ENCODE measurements at places on chromosomes 5 and 9.

GRCh38 chr9:119991797-119992196, 588.2 kb downstream of the CDK5RAP2 start:
- no peak for DNase-seq

DNA sequence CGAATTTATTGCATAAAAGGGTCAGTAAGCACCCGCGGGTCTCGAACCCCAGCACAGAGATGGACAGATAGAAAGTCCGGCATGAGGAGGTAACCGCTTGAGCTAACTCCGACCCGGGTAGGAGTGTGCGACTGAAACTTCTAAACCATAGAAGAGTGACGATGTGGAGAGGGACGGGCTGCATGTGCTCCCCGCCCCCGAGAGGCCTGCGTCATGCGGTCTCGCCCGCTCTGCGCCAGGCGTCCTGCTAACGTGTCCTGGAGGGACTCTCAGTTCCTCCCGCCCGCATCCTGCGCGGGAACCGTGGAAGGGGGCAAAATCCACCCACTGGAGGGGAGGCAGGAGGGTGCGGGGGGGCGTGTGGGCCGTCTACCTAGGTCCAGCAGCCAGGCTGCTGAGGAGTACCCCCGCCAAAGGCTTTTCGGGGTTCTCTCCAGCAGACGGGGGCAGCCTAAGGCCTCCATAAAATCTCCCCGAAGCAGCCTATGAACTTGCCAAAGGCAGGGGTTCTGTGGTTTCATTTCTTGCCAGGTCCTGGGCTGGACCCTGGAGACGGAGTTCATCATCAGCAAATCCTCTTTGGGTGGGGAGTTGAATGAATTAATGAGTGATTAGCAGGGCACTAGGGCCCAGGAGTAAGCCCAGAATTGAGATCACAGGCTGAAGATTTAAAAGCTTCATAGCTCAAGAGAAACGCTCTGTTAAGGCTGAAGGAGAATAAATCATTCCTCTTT, 51.9 kb downstream of the TGFBI start:
- peak; percentile 58 for DNase-seq

- DNase-seq = no peak
Observed at GRCh38 chr5:179585941-179586401, 35.6 kb downstream of the RUFY1 start.

DNA sequence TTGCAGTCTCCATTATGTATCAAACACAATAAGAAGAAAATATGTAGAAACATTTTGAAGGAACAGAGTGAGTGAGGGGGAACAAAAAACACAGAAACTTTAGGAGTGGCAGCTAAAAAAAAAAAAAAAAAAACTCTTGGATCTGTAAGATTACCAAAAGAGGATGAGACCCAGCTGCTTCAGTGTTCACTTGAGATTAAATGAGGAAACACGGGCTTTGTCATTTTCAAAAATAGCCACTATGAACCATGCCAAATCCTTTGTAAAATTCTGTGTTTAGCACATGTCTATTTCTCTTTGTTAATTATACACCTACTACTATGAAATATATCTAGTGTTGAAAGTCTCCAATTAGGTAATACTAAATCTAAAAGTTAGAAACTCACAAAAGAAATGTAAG, 485.9 kb downstream of the EFNA5 start:
- DNase-seq = no peak

DNA sequence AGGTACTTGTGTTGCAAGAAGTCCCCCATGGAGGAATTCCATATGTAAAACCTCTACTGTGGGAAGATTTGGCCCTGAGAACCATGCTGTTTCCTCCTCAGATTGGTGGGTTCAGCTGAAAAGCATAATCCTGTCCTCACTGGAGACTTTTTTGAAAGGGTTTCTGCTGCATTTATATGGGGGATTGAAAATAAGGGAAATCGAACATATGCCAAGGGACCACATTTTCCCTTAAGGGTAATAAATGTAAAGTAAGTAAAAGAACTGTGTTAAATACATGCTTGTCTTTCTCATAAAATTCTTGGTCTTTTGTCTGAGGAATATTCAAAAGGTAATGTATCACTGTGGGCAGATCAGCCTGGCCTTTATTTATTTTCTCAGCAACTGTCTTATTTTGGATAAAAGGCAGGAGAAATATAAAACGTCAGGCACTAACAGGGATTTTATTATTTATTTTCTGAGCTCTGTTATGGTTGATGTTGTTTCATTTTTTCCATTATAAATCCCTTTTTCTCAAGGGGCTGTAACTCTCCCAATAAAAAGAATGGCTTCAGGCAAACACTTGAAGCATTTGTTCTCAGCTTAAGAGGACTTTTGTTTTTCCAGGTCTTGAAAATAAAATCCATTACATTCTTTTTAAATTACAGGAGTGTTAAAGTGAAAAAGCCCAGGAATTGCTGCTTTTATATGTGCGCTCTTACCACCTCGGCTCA, 131.4 kb downstream of the FGF10 start:
- no peak for DNase-seq

GRCh38 chr5:67315082-67315989, 118.7 kb upstream of the CD180 start:
- DNase-seq = no peak

GRCh38 chr9:78015241-78015640, 16.4 kb downstream of the GNAQ start:
- no peak for DNase-seq

DNA sequence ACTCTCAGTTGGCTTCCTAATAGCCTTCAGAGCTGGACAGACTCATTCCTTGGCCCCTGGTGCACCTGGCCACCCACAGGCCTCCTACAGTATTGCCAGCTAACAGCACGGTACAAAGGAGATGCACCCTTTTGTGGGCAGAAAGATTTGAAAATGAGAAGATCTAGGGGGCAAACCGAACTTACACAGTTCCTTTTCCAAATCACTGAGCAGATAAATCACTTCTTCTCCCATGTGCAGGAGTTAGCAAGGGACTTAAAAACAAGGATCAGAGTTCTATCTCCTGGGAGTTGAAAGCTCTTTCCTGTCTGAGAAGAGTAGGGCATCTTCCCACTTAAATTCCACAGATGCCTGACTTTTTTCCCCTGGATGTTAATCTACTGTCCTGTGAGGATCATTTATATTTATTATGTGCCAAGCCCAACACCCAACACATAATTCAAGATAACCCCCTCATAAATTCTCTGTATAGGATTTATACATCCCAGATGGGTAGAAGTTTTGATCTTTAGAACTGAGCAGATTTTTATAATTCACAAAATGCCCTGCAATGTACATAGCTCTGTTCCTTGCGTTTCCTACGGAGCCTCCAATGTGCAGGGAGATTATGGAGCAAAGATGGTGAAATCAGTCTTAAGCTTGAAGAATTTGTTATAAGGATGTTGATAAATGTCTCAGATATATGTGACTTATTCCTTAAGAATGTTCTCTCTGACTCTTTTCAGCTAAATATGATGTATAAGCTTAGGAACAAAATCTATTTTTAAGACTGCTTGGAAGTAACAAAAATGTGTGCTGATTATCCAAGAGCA, 207.2 kb upstream of the DAPK1 start:
- DNase-seq = no peak

DNA sequence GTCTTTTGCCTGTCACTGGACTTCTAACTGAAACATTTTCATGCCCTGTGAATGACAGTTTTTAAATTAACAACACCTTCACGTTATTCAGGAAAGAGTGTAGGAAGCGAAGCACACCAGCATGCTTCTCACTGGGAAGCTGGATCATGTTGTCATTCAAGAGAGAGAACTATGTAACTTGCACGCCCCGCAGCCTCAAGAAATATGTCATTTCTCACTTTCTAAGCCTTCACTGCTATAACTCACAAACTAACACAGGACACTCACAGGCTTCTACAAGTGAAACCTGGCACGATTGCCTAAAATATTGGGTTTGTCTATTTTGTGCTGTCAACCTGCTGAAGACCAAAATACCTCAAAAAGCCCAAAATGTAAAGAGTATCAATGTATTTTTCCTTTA, 466.3 kb downstream of the EFNA5 start:
- DNase-seq = no peak

DNA sequence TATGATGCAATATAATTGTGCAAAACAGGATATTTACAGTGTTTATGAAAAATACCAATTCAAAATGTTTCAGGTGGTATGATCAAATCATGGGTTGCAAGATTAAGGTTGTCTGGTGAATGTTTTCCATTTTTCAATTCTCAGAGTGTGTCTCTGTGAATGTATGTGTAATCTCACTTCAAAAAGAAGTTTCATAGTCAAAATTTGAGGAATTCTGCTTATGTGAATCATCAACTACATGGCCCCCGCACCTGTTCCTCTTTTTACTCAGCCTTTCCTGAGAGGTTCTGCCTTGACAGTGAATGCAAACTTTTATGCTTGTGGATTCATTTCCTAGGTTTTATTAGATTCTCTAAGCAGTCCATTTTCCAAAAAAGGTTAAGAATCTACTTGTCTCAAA, 32.1 kb downstream of the KCTD16 start:
- DNase-seq = no peak

DNA sequence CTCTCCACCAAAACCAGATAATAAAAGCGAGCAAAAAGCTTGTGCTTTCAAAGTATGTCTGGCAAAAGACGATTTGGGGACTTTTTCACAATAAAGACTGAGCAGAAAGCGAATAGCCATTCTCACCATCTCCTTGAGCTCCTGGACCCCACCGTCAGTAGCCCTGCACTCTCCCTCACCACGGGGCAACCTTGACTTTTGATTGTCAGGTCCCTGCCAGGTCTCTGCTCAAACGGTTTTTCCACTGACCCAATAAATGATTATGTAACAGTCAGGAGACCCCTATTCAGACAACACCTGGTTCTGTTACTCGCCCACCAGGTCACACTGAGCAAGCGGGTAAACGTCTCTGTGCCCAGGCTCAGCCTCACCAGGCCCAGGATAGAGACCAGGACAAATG, 131.3 kb downstream of the MVB12B start:
- DNase-seq = no peak

- DNase-seq = no peak
Observed at GRCh38 chr5:67425514-67425913, 228.9 kb upstream of the CD180 start.

GRCh38 chr9:107488375-107489143, 1.0 kb downstream of the KLF4 start:
- DNase-seq = peak; percentile 11

- DNase-seq = no peak
Observed at GRCh38 chr9:70205366-70206020, 53.3 kb upstream of the SMC5 start.

- DNase-seq = no peak
Observed at GRCh38 chr5:95641741-95642220, 4.8 kb upstream of the RFESD start.

GRCh38 chr9:77457916-77458592, 190.1 kb downstream of the GNA14 start:
- peak; percentile 10 for DNase-seq

DNA sequence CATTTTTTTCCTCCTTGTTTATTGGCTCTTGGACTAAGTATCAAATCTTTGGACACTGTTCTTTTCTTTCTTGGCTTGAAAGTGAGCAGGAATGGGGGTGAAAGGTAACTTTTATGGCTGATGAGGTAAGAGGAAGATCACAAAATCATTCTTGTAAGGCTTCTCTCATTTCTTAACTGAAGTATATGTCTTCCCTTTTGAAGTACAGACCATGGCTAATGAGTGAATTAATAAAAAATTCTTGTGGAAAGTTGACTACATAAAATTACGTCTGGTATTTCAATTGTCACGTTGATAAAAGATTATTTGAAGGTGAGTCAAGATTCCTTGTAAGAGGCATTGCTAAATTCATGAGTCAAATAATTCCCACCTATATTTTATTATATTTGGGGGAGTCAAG, 25.1 kb downstream of the VCAN start:
- no peak for DNase-seq

DNA sequence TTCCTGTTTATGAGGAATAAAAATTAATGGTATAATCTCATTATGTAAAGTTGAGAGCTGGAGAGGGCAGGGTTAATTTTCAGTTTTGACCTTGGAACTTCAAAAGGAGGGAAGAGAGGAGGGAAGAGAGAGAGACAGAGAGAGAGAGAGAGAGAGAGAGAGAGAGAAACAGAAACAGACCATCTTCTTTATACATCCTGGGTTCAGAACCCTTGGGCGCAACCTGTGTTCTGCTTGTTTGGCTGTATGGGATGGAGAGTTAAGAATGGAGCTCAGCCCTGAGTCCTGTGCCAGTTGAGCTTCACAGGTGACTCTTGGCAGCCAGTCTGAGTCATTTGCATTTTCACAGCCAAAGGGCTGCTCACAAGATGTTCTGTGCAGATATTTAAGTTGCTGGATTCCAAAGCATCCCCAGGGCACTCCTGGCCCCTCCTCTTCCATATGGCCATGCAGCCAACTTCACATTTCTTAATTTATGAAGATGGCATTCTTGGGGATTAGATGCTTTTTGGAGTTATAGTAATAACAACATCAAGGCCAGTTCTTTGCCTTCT, 143.5 kb downstream of the CARTPT start:
- DNase-seq = no peak

GRCh38 chr5:179307013-179307800, 38.1 kb downstream of the ADAMTS2 start:
- DNase-seq = no peak

DNA sequence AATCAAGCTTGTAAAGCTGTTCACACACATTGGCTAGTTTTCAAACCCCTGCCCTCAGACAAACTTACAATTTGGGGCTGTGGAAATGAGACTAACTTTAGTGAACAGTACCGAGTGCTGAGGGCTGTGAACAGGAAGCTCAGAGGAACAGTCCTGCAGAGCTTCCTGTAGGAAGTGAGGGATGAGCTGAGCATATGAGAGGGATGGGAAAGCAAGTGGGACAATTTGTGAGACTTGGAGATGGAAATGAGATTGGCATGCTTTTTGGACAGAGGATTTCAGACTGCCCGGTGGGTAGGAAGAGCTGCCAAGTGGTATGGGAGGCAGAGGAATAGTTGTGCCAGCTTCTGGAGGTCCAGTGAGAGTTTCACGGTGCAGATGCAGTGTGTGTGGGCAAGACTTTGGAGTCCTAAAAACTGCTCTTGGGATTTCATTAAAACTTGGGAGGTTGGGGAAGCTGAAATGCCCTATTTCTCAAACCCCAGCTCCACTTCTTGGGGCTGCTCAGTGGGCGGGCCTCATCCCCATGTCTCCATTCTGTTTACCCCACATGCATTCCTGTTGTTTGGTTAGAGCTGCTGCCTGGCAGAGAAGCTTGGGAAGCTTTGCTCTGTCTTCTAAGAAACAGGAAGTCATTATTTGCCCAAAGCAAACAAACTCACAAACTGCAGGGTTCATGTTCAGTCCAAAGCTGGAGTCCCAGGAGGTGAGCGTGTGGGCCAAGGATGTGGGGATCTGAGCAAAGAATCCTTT, 267.5 kb downstream of the ZSWIM6 start:
- DNase-seq = no peak

GRCh38 chr9:94149696-94150095, 65.4 kb downstream of the PTPDC1 start:
- DNase-seq = no peak

GRCh38 chr9:1759009-1759408, 256.1 kb upstream of the SMARCA2 start:
- DNase-seq = no peak
